Progenitor cell of endocrine pancreas (in vitro differentiated cells): ENCODE measurements at places on chromosomes 7 and 10. TPM values are rescaled to one million over a fixed set of nuclear protein-coding genes. Genes with fewer than 3 reads are reported as not detected.

DNA sequence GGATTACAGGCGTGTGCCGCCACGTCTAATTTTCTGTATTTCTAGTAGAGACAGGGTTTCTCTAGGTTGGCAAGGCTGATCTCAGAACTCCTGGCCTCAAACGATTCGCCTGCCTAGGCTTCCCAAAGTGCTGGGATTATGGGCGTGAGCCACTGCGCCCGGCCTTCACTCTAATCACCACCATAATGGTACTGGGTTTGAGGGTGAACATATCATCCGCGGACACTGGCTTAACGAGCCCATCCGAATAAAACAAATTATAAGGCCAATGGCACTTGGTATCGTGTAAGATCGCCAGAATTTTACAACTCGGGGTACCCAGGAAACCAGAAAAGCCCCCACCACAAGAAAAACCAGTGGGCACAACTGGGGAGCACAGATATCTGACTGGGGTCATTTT, 580 bp downstream of the FAM200A start:
- no peak for DNase-seq

GRCh38 chr7:70347463-70348254, 749.4 kb downstream of the AUTS2 start:
- DNase-seq = no peak

MYO3A gene
- total RNA-seq = 16.0 and 18.0 TPM in 2 replicates

GRCh38 chr10:90641731-90642130, 216.1 kb downstream of the HTR7 start:
- DNase-seq = no peak

GRCh38 chr10:107336061-107336460, 171.6 kb upstream of the SORCS1 start:
- no peak for DNase-seq

GRCh38 chr10:69638642-69639041, 8.6 kb downstream of the FAM241B start:
- DNase-seq = no peak

RNF148 gene
- 0.26 and 0.40 TPM in 2 replicates for total RNA-seq

- DNase-seq = no peak
These were observed 50.0 kb downstream of the MGMT start for GRCh38 chr10:129516846-129517679.

DNA sequence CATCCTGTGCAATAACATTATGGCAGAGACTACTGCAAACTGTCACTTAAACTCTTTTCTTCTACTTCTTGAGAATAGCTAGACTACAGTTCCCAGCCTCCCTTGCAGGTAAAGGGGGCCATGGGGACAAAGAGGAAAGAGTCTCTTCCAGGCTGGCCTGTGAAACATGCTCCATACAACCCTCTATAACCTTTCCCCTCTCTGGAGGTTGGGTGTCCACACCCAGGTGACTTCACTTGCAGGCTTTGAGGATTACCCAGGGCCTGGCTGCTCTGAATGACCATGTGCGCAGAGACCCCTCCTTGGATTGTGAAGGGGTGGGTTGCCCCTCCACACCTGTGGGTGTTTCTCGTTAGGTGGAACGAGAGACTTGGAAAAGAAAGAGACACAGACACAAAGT, 84.1 kb downstream of the SEC61G start:
- DNase-seq = no peak

- DNase-seq = no peak
These were observed 6.2 kb downstream of the CLRN3 start for GRCh38 chr10:127886371-127887051.

DNA sequence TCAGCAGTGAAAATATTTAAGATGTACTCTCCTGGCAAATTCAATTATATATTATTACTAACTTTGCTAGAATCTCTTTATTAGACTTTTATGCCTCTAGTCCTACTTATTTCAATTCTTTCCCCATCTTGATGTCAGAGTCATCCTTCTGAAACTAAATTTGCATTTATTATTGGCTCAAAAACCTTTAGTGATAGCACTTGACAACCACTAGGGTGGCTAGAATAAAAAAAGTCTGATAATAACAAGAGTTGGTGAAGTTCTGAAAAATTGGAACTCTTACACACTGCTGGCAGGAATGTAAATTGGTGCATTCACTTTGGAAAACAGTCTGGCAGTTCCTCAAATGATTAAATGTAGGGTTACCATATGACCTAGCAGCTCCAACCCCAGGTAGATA, 73.8 kb downstream of the LSMEM1 start:
- DNase-seq = no peak

- peak; percentile 43 for DNase-seq
These were observed 47.4 kb downstream of the DENND11 start for GRCh38 chr7:141654551-141654950.

DNA sequence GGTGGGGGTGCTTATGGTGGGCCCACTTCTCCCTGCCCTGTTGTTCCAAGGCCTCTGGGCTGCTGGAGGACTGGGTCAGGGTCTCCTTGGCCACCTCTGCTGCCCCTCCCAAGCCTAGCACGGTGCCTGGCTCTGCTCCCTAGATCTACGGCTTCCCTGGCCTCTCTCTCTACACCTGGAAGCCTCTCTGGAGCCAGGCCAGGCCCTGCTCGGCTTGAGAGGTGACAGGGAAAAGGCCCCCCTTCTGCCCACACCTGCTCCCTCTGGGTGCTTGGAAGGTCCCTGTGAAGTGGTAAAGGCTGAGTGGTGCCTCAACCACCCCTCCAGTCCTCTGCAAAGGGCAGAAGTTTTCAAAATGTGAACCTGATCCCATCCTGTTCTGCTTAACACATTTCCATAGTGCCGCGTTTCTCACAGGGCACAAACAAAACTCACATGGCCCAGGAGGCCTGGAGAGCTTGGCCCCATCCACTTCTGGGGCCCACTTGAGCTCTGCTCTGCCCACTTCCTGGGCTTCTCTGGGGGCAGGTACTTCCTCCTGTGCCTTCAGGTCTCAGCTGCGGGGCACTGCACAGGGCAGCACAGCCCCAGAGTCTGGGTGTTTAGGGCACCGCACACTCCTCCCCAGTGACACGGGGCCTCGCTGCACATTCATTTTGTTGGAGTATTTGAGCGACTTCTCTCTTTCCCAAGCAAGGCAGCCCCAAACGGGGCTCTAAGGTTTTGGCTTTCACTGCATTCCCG, 169.9 kb downstream of the PIP4K2A start:
- DNase-seq = no peak

DNA sequence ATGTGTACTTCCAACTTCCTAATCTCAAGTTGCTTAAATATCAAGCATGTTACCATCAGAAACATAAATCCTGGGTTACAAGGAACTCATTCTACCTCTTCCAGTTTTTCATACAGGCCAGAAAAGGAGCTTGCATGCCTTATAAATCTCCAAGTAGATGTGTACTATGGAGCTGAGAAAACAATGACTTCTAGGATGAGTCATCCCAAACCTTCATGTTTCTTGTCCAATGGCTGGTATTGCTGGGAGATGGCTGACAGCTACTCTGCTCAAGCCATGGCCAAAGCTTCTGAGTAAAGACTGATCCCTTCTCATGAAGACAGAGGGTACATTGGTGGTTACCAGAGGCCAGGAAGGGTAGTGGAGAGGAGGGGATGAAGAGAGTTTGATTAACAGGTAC, 8.6 kb downstream of the RAPGEF5 start:
- DNase-seq = no peak

DNA sequence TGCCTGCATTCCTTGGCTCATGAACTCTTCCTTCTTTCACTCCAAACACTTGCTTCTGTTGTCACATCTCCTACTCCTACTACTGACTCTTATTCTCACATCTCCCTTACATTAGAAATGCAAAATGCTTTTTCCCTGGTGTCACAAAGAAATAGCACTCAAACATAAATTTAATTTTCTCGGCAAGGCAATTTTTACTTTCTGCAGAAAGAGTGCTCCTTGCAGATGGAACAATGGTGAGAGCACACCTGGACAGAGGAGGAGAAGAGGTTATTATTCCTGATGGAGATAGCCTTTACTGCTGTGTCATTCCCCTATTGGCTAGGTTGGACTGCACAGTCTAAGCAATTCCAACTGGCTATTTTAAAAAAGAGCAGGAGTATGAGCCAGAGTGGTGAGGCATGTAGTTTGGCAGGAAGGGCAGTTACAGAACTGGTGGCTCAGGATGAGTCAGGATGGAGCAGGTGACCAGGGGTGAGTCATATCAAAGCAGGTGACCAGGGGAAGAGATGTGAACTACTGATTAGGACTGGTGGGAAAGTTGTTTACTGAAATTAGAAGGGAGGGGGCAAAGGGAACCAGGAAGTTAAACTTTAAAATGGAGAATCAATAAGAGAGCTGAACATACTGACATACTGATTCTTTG, 52.9 kb downstream of the CYP2C9 start:
- no peak for DNase-seq

- no peak for DNase-seq
These were observed 153.2 kb downstream of the CDH23 start for GRCh38 chr10:71549766-71550533.

NXPH1 gene
- total RNA-seq = not detected in 2 replicates

GRCh38 chr7:142334236-142334635, 76.4 kb upstream of the PRSS58 start:
- no peak for DNase-seq

ZNF746 gene
- 25.6 and 26.7 TPM in 2 replicates for total RNA-seq

GRCh38 chr7:68146983-68147382, 1150.3 kb downstream of the TYW1 start:
- no peak for DNase-seq
